ENCODE measurements at places on chromosomes 6 and 20.

DNA sequence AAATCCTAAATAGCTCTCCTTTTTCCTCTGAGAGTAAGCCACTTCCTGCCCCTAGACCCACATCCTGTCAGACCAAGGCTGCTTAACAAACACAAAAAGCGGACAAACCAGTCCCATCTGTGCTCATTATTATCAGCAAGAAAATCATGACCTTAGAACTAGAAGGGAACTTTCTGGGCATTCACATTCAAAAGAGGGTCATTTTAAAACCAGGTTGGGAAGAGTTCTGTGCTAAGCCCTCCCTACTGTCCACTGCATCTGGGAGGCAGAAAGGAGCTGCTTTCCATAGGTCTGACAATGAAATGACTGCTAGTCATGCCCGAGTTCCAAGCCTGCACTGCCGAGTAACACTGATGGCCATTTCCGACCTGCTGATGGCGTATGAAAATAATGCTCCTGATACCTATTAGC is 15.4 kb downstream of the EZR start:
- DNase-seq = peak; percentile 82

DNA sequence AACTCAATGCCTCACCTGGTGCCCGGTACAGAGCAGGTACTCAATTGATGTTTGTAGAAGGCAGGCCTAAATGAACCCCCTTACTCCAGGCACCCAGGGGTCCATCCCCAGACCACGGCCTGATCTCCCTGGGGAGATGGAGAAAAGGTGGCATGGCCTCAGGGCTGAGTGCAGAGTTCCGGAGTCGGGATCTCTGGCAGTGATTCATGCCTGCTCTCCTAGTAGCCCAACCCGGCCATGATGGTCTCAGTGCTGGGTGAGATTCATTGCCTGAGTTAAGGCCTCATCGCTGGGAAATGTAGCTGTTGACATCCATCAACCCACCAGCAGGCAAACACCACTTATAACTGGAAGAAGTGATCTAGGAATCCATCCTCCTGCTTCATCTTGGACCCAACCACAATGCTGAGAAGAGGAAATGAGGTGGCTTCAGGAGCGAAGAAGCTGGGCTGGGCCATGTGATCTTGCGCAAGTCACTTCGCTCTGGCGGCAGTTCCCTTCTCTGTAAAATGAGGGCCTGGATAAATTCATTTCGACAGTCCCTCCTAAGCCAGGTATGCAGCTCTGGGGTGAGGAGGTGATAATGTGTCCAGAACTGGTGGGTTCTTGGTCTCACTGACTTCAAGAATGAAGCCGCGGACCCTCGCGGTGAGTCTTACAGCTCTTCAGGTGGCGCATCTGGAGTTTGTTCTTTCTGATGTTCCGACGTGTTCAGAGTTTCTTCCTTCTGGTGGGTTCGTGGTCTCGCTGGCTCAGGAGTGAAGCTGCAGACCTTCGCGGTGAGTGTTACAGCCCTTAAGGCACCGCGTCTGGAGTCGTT is 24.7 kb downstream of the ETV7 start:
- DNase-seq = peak; percentile 87

- DNase-seq = peak; percentile 94
These were observed 72.9 kb upstream of the DSP start for GRCh38 chr6:7468382-7469081.

DNA sequence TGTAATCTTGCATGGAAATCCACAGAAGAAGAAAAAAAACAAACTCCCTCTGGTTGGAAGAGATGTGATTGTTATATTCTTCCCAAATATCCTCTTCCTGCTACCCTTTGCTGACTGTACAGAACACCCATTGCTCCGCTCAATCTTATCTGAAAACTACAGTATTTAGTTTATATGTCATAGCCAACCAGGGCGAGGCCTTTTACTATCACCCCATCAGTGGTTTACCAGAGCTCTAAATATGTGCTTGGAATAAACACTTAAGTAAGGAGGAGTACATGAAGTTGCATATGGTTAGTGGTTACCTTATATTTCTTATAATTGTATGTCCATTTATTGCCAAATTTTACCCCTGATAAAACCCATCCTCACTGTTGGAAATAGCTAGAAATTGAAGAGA is 12.2 kb downstream of the PRL start:
- DNase-seq = no peak

GRCh38 chr6:56934876-56935275 is 20.0 kb upstream of the BEND6 start:
- DNase-seq = no peak

GRCh38 chr6:40406175-40406574 is 181.0 kb downstream of the LRFN2 start:
- no peak for DNase-seq

DNA sequence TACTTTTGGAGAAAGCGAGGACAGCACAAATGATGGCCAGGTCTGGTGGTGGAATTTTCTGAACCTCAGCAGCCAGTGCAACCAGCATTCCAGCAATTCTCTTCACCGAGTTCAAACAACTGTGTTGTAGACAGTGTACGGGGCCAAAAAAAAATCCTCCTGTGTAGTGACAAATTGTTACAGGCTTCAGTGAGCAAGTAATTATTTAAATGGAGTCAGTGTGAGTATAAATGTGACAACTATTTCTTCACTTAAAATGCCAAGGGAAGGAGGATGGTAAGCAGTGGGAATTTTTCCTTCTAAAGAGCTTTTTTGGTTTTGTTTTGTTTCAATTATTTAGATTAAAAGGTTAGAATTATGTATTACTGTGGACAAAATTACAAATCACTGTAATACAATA is 154.1 kb downstream of the TMEM242 start:
- no peak for DNase-seq

DNA sequence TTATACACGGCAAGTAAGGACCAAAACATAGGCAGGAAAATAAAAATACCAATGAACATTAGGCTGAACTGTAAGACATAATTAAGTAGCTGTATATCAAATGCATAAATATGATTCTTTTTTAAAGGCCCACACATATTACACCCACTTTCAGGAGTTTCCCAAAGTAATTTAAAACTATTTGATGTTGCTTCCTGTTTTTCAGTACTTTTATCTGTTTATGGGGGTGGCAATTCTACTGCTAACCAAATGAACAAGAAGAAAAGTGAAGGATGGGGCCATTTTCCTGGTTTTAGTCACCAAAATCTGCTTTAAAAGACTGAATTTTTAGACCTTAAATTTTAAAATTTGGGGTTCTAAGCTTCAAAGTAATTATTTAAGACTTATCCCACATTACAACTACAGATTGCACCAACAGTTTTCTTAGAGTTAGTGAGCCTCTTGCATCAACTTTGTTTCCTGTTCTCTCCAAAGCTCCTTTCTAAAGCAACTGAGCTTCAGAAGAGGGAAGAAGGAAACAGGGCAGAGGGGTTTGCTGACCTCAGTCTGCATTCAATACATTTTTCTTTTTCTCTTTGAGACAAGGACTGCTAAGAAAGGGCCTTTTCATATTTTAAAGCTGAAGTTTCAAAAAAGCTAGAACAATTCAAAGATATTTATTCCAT is 191.0 kb downstream of the BACH2 start:
- peak; percentile 81 for DNase-seq

DNA sequence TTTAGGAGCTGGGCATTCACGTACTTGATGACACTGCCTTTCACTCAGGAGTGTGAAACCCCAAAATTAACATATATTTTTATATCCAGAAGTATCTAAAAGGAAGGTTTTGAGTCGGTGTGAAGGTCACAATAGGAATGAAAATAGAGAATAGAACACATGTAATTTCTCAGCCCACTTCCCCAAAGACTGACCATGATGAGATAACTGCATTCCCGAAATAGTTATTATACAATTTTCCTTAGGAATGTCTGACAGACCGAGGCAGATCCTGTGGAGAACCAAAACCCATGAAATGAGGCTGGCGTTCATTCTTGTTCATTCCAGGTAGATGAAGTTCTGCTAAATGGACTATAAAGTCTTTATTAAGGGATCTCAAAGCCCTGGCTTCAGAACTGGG is 10.3 kb downstream of the NSFL1C start:
- no peak for DNase-seq

DNA sequence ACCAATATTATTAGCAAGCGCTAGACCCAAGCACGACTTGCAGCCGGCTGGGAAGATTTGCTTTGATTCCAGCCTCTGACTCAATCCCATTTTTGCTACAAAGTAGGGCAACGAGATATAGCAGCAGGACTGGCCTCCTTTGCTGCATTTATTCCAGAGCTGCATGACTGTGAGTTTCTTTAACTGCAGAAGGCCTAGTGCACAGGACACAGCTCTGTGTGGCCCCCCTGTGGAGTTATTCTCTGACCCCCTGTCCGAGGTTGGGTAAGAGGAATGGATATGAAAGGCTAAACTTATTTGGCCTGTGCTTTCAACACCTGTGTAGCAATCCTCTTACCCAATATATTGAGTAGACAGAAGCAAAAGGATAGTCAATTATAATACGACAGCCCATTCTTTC is 133.3 kb upstream of the SPTLC3 start:
- peak; percentile 4 for DNase-seq

- no peak for DNase-seq
These were observed 8.4 kb upstream of the EPB41L1 start for GRCh38 chr20:36145877-36146707.

- no peak for DNase-seq
These were observed 703.1 kb downstream of the RFPL4B start for GRCh38 chr6:113050010-113050858.

DNA sequence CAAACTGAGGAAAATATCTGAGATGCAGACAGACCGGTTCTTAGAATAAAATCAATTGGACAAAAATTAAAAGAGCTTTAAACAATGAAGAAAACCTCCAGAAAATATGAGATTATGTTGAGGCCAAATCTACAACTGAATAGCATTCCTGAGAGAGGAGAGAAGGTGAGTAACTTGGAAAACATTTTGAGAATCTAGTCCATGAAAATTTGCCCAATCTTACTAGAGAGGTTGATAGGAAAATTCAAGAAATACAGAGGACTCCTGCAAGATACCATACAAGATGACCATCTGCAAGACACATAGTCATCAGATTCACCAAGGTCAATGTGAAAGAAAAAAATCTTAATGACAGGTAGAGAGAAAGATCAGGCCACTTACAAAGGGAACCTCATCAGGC is 437.7 kb upstream of the ADGRB3 start:
- no peak for DNase-seq

- peak; percentile 75 for DNase-seq
These were observed 2.8 kb upstream of the MAPK13 start for GRCh38 chr6:36127462-36128016.

- no peak for DNase-seq
These were observed 76.2 kb downstream of the WASF1 start for GRCh38 chr6:110103260-110103659.

GRCh38 chr20:49674383-49675352 is 39.0 kb downstream of the B4GALT5 start:
- no peak for DNase-seq

GRCh38 chr6:73285674-73286283 is 22.8 kb upstream of the KHDC1 start:
- DNase-seq = peak; percentile 45

GRCh38 chr20:29410806-29411457 is 1846.5 kb upstream of the DEFB115 start:
- no peak for DNase-seq

GRCh38 chr6:105317607-105318533 is 85.0 kb downstream of the PREP start:
- no peak for DNase-seq

- peak; percentile 90 for DNase-seq
These were observed at the start of gene PGBD1 for GRCh38 chr6:28281288-28282064. PGBD1 (plus strand) TSS chr6:28281572; CDS start chr6:28283814, 2,242 bp downstream.

DNA sequence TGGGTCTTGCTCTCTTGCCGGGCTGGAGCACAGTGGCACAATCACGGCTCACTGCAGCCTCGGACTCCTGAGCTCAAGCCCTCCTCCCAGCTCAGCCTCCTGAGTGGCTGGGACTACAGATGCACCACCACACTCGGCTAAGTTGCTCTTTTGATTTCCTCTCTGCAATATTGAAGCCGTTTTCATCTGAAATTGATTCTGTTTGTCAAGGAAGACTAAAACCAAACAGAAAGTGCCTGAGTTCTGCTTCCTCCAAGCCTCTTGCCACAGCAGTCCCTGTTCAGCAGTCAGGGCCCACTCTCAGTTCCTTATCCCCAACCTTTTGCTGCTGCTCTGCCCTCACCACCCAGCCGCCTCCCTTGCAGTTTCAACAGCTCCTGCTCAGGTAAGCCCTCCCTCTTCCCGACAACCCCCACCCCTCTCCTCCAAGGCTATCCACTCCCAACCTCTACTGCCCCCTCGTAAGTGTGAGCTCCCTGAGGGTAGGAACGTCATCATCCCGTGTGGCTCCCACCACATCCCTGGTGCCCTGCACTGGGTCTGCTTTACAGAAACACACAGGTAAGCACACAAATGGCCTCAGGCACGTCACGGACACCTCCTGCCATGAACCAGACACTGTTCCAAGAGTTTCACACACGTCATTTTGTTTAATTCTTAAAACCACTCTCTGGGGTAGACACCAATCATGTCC is 70.7 kb upstream of the TAB2 start:
- peak; percentile 38 for DNase-seq

DNA sequence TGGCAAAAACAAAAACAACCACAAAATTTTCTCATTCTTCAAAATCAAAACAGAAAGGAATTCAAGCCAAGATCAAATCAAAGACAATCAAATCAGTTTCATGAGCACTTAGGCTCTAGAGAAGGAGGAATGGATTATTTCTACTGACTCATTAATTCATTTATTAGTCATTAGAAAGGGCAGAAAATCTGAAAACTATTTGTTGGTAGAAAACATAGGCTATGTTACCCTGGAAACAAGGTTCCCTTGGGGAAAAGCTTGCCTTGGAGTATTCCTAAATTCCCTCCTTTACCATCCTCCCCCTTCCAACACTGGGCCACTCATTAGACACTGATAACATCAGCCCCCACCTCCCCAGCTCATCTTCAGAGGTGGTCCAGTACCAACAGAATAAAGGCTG is 17.5 kb downstream of the KIF16B start:
- no peak for DNase-seq

DNA sequence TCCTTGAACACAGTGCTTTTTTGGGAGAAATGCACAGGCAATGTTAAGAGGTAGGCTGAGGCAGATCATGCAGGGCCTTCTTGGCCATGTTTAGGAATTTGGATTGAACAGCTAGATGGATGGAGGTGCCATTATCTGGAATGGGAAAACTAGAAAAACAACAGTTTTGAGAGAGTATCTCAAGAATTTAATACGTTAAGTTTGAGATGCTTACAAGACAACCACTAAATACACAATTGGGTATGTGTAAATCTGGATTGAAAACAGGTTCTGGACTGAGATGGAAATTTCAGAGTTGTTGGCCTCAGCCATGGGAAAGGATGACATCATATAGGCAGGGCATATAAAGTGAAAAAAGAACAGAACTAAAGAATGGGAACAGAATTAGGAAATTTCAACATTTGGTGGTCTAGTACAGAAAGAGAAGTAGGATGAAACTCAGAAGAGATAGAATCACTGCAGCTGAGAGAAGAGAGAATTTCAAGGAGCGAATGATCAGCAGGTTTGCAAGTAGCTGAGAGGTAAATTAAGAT is 37.1 kb downstream of the NCOA7 start:
- DNase-seq = no peak

DNA sequence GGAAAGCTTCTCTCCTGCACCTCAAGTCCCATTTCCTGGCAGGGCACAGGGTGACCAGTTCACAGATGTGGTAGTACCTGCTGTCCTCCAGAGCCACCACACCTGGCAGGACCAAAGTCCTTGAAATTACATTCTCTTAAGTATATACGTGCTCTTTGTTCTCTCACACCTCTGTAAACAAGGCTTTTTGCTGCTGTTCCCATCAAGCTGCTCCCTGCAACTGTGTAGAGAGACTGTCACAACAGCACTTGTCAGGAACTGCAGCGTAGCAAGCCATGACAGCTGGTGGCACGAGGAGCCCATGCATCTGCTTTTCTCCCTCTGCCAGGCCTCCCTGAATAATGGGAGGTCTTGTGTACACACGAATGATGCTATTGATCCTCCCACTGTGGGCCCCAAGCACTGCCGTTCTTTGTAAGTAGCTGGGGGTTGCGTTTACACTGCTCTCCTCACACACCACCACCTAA is 431.8 kb downstream of the CD83 start:
- no peak for DNase-seq
